ENCODE measurements at places on chromosomes 5 and 9.

GRCh38 chr5:13659391-13659790 lies 285.1 kb downstream of the DNAH5 start:
- no peak for DNase-seq

GRCh38 chr9:105912157-105912862 lies 218.0 kb downstream of the TMEM38B start:
- no peak for DNase-seq

- no peak for DNase-seq
Observed at GRCh38 chr9:79061752-79062616, 509.8 kb upstream of the TLE4 start.

DNA sequence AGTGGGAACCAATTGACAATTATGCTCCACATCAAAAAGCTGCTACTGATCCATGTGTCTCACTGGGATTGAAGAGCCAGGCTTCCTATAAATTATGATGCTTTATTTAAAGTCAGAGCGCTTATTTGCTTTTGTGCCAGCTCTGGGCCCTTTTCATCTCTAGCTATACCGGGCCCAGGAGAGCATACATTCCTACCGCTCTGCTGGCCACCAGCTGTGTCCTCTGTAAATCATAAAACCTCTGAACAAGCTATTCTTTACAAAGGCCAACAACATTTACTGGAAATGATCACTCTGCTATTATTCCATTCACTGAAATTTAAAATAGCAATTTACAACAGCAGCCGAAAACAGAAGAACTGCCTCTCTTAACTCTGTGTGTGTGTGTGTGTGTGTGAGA lies 86.6 kb downstream of the ZNF608 start:
- no peak for DNase-seq

- no peak for DNase-seq
Observed at GRCh38 chr5:124514956-124515355, 231.5 kb downstream of the ZNF608 start.

GRCh38 chr5:165055476-165055875 lies 1550.1 kb downstream of the MAT2B start:
- DNase-seq = no peak
